ENCODE measurements at places on chromosomes 3 and 15. TPM values are rescaled to one million over a fixed set of nuclear protein-coding genes. Genes with fewer than 3 reads are reported as not detected.

The ROBO1 gene
- total RNA-seq: 0.55 TPM

The SLC28A1 gene
- total RNA-seq: not detected

The LRTM1 gene
- not detected for total RNA-seq

The FSTL1 gene
- total RNA-seq: 0.37 TPM

The CLDN11 gene
- not detected for total RNA-seq

The CA12 gene
- not detected for total RNA-seq

The ARPIN gene
- not detected for total RNA-seq

The ST3GAL6 gene
- total RNA-seq: 0.08 TPM

DNA sequence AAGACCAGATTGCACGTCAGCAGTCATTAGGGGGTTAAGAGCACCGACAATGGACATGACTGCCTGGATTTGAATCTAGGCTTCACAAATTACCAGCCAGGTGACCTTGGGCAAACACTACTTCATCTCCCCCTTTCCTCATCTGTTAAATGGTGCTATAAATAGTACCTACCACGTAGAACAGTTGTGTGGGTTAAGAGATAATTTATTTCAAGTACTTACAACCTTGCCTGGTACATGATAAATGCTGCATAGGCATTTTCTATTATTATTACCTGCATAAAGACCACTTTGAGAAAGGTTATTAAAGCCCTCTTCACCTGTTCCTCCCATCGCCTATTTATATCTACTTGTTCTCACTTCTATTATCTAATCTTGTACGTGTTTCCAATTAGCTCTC is 64.7 kb downstream of the BTD start:
- H3K4me1 ChIP-seq: peaks cover 17% of the 10 kb centered on the region
- no peak overlapping the region for H3K27ac ChIP-seq
- DNase-seq: no peak

GRCh38 chr3:77149382-77149781 is 109.5 kb downstream of the ROBO2 start:
- no peak overlapping the region for H3K4me3 ChIP-seq
- no peak overlapping the region for H3K27ac ChIP-seq
- no peaks in the 10 kb centered on the region for H3K36me3 ChIP-seq
- H3K27me3 ChIP-seq: no peaks in the 10 kb centered on the region

DNA sequence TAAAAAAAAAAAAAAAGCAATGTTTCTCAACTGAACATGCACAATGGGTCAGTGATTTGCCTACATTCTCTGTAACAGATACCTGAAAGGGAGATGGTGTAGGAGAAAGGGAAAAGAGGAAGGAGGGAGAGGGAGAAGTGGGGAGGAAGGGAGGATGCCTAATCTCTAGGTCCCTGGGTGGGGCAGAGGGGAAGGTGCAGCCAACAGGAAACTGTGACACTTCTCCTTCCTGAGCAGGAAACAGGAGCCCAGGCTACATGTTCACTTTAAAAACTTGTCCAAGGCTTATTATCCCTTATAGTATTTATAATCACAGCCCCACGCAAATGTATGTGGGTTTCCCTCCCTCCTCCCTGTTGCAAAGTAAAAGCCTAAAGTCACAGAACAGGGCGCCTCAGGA is 137.9 kb downstream of the MINAR1 start:
- H3K36me3 ChIP-seq: no peaks in the 10 kb centered on the region
- no peak for DNase-seq
- H3K4me3 ChIP-seq: no peak overlapping the region
- H3K27me3 ChIP-seq: peaks cover 15% of the 10 kb centered on the region
- peaks cover 3% of the 10 kb centered on the region for H3K4me1 ChIP-seq
- no peak overlapping the region for H3K27ac ChIP-seq

DNA sequence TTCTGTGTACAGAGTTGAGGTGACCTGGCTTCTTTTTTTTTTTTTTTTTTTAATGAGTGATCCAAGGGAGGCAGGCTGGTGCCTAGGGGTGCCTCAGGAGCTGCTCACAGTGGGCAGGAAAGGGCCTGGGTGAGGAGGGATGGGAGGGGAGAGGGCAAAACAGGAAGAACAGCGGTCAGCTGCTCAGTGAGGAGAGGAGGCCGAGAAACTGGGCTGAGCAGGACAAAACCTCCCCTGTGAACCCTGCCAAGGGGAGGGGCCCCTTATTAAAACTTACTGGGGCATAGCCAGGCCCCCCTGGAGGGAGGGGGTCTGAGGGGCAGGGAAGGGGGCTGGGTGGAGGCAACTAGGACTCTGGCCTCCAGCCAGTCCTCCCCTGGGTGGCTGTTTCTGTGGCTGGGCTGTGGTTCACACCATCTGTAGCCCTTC is 3.5 kb downstream of the PLEKHO2 start:
- peaks cover 60% of the 10 kb centered on the region for H3K4me1 ChIP-seq
- no peak for DNase-seq
- H3K4me3 ChIP-seq: peak overlapping the region; percentile 94
- H3K36me3 ChIP-seq: peaks cover 23% of the 10 kb centered on the region
- H3K27ac ChIP-seq: peak overlapping the region; percentile 84

DNA sequence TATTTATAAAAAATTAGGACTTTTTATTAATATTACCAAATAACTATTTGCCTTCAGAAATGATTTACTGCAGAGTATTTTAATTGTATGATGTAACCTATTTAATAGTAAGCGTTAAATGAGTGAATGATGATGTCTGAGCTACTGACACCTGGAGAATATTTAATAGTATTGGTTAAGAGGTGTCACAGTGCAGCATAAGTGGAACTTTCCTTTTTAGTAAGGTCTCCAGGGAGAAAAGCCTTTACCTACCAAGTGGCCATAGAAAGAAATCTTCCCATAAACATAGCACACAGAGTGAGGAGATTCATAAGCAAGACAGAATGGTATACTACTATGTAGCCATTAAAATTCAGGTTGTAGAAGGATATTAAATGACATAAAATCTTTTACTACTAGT is 441.7 kb downstream of the TBL1XR1 start:
- H3K27me3 ChIP-seq: no peaks in the 10 kb centered on the region
- no peak for DNase-seq
- no peak overlapping the region for H3K27ac ChIP-seq
- H3K36me3 ChIP-seq: no peaks in the 10 kb centered on the region
- no peaks in the 10 kb centered on the region for H3K4me1 ChIP-seq

GRCh38 chr15:52206446-52206845 is 15.3 kb upstream of the GNB5 start:
- H3K4me1 ChIP-seq: peaks cover 6% of the 10 kb centered on the region
- no peak for DNase-seq
- H3K4me3 ChIP-seq: no peak overlapping the region
- H3K27me3 ChIP-seq: no peaks in the 10 kb centered on the region

GRCh38 chr3:31086698-31087097 is 192.2 kb upstream of the GADL1 start:
- no peaks in the 10 kb centered on the region for H3K36me3 ChIP-seq
- H3K4me1 ChIP-seq: no peaks in the 10 kb centered on the region
- H3K4me3 ChIP-seq: no peak overlapping the region
- DNase-seq: no peak
- no peaks in the 10 kb centered on the region for H3K27me3 ChIP-seq

GRCh38 chr3:71585887-71586809 is 2.6 kb upstream of the FOXP1 start:
- H3K36me3 ChIP-seq: peaks cover 1% of the 10 kb centered on the region
- peak; percentile 39 for DNase-seq
- peaks cover 6% of the 10 kb centered on the region for H3K27me3 ChIP-seq
- H3K27ac ChIP-seq: no peak overlapping the region
- H3K4me3 ChIP-seq: peak overlapping the region; percentile 7
- H3K4me1 ChIP-seq: peaks cover 25% of the 10 kb centered on the region

- H3K4me1 ChIP-seq: no peaks in the 10 kb centered on the region
- no peaks in the 10 kb centered on the region for H3K36me3 ChIP-seq
- DNase-seq: no peak
- H3K4me3 ChIP-seq: no peak overlapping the region
- H3K27ac ChIP-seq: no peak overlapping the region
These were observed 62.9 kb upstream of the SEC13 start for GRCh38 chr3:10383850-10384248.

GRCh38 chr3:119085070-119085439 is 50.4 kb upstream of the IGSF11 start:
- no peaks in the 10 kb centered on the region for H3K4me1 ChIP-seq
- H3K27ac ChIP-seq: no peak overlapping the region
- no peak overlapping the region for H3K4me3 ChIP-seq
- no peaks in the 10 kb centered on the region for H3K36me3 ChIP-seq

GRCh38 chr3:164113371-164114332 is 964.6 kb downstream of the SI start:
- H3K4me3 ChIP-seq: no peak overlapping the region
- no peaks in the 10 kb centered on the region for H3K27me3 ChIP-seq
- no peak overlapping the region for H3K27ac ChIP-seq
- DNase-seq: no peak

GRCh38 chr3:13282358-13282985 is 137.7 kb downstream of the NUP210 start:
- no peak overlapping the region for H3K27ac ChIP-seq
- DNase-seq: no peak
- H3K4me1 ChIP-seq: peaks cover 7% of the 10 kb centered on the region

GRCh38 chr3:47410801-47411646 is 30.2 kb downstream of the PTPN23 start:
- no peak for DNase-seq
- no peaks in the 10 kb centered on the region for H3K27me3 ChIP-seq
- H3K27ac ChIP-seq: no peak overlapping the region

GRCh38 chr3:169146866-169147237 is 516.7 kb downstream of the MECOM start:
- peak overlapping the region; percentile 45 for H3K4me3 ChIP-seq
- peaks cover 18% of the 10 kb centered on the region for H3K4me1 ChIP-seq
- no peak overlapping the region for H3K27ac ChIP-seq
- H3K36me3 ChIP-seq: no peaks in the 10 kb centered on the region
- peaks cover 75% of the 10 kb centered on the region for H3K27me3 ChIP-seq

DNA sequence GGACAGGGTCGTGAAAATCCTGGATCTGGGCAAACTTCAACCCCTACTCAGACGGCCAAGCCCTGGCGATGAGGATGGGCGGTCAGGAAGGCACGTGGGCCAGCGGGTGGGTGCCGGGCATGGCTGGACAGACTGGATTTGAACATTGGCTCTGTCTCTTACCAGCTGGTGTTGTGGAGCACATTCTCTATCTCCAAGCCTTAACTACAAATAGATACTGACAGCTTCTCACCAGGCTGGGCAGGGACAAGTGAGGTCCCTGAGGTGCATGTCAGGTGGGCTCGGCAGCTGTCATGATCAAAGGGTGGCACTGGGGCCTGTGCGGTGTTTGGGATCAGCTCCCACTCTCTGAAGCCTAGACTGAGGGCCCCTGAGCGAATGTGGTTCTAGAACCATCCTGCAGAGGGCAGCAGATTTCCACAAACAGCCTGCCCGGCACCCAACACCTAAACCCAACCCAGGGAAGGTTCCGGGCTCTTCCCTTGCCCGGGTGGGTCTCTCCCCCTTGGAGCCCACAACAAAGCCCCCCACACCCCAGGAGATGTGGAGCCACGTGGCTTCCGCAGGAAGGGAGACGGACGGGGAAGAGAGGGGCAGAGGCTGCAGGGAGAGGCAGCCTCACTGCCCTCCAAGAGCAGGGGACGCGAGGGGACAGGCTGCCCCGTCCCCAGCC is 58.4 kb downstream of the RGMA start:
- no peak overlapping the region for H3K4me3 ChIP-seq
- H3K36me3 ChIP-seq: peaks cover 7% of the 10 kb centered on the region
- H3K4me1 ChIP-seq: peaks cover 22% of the 10 kb centered on the region
- peak overlapping the region; percentile 51 for H3K27ac ChIP-seq

Measured in activated CD4-positive, alpha-beta T cell treated with anti-CD3 and anti-CD28 coated beads, Interleukin-2, amount 10 ng/mL, durations not matched to agents 7 days and 5 days (primary cell).